Stimulated activated CD4-positive, alpha-beta T cell treated with anti-CD3 and anti-CD28 coated beads, TNF-alpha, amount 100 ng/mL, for 1 hour (primary cell): ENCODE measurements at places on chromosomes 1 and 21.

GRCh38 chr1:19483691-19484090 is 1.6 kb downstream of the CAPZB start:
- no peak for DNase-seq

- no peak for DNase-seq
Measured at GRCh38 chr1:151293093-151293492, 11.0 kb downstream of the ZNF687 start.

DNA sequence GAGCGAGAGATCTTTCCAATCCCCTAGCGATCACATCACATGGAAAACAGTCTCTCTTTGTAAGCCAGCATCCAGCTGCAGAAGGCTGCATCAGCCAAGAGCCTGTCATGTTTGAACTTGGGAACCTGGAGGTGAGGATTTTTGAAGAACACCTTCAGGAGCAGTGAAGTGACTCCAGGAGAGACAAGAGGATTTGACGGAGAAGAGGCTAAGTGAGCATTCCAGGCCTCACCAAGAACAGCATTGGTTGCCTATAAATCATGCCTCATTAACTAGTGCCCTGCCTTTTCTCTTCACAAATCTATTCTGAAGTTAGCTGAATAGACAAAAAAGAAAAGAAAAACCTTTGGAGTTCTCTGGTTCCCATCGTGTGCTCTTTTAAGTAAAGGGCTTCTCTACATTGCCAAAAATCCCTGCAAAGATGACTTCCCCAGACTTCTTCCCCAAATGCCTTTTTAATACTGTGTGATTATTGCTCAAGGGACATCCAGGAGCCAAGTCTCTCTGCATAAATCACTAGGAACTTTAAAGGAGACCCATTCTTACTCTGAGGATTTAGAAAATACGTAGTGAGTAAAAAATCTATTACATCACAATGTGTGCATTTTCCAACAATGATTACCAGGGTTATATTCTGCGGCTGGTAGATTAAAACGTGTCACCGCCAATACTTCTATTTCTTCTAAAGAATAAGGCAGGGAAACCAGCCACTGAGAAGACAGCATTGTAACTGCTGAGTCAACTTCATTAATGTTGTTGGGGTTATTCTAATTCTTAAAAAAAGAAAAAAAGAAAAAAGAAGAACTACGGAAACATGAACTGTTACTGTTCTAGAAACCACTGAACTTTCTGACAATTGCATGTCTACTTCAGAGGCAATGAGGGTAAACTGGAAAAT is 95.2 kb downstream of the KIF14 start:
- DNase-seq: no peak

DNA sequence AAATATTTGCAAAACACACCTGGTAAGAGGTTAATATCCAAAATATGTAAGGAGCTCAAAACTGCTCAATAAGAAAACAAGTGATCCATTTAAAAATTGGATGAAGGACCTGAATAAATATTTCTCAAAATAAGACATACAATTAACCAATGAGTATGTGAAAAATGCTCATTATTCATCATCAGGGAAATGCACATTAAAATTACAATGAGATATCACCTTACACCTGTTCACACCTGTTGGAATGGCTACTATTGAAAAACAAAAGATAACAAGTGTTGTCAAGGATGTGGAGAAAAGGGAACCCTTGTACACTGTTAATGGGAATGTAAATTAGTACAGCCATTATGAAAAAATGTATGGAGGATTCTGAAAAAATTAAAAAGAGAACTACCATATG is 136.0 kb upstream of the GREM2 start:
- DNase-seq: no peak

DNA sequence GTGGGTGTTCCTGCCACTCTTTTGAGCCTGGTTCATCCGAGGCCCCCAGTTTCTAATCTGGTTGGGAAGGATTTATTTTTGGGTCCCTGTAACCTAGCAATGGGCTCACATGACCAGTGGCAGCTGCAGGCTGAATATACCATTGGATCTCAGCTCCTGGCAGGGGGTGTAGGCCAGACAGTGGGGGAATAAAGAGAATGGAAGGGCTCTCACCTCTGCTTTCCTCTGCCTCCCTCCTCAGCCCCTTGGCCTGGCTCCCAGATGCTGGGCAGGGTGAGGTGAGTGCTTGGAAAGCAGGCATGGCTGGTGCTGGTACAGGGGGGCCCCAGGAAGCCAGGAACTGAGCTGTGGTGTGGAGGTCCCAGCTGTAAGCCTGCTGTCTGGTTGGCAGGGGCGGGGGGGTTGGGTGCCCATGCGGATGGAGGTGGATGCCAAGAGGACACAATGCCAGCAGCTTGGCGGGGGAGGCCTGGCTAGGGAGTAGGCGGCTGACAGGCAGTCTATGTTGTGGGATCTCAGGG is 3.6 kb upstream of the GPR61 start:
- no peak for DNase-seq

DNA sequence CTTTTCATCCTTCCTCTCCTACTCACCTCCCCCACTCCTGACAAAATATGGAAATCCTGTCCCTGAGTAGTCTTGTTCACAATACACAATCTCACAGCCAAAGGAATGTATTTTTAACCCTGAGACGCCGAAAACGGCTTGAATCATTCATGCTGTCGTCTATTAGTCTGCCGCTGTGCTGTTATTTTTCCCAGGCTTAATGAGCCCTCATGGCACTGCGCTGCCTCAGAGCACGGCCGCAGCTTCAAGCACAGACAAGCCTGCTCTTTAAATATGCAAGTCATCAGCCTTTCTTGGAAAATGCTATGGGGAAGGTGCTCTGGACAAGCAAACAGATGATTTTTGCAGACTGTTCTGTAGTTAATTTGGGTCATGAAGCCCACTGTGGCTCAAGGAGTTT is 302.7 kb downstream of the DISC1 start:
- DNase-seq: no peak

DNA sequence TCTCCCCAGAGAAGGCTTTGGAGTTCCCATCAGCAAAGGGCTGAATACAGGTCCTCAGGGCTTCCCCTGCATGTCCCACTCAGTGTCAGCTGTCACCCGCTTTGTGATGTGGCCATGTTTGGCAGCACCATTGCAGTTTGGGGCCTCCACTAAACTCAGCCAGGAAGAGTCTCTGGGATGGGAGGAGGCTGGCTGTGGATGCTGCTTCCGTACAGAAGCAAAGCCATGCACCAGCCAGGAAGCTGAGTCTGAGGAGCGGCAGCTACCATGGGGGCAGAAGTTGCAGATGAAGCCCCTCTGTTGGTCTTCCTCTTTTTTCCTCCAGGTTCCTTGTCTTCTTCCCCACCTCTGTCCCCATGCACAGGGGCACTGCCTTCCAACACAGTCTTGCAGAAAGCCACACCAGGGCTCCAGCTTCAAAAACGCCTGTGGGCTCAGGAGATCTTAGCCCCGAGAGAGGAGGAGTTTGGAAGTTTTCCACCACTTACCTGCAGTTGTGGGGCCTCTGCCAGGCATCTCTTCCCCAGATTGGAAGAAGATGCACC is 416.8 kb downstream of the NPHP4 start:
- no peak for DNase-seq

DNA sequence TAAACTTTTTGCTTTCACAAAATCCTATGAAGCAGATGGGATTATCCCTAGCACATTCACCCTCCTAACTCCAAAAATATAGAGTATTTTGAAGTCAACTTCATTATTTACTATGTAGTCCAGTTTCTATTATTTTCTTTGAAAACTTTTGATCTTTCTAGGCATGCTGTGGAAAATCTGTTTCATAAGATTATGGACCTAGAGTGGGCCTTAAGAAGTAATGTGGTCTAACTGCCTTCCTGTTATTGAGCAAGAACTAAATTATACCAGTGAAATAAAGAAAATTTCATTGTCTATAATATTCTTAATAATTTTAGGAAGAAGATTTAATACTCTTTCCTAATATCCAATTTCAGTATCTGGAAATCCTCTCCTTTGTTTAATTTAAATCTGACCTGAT is 58.1 kb downstream of the PRKACB start:
- DNase-seq: no peak
